Hematopoietic multipotent progenitor cell treated with erythropoietin and hydrocortisone succinate and interleukin-3 and kit ligand, for 6 days (in vitro differentiated cells): ENCODE measurements at places on chromosomes 6 and 20.
A peak's percentile ranks its signal among the peaks of the same experiment; 100 is the strongest.

DNA sequence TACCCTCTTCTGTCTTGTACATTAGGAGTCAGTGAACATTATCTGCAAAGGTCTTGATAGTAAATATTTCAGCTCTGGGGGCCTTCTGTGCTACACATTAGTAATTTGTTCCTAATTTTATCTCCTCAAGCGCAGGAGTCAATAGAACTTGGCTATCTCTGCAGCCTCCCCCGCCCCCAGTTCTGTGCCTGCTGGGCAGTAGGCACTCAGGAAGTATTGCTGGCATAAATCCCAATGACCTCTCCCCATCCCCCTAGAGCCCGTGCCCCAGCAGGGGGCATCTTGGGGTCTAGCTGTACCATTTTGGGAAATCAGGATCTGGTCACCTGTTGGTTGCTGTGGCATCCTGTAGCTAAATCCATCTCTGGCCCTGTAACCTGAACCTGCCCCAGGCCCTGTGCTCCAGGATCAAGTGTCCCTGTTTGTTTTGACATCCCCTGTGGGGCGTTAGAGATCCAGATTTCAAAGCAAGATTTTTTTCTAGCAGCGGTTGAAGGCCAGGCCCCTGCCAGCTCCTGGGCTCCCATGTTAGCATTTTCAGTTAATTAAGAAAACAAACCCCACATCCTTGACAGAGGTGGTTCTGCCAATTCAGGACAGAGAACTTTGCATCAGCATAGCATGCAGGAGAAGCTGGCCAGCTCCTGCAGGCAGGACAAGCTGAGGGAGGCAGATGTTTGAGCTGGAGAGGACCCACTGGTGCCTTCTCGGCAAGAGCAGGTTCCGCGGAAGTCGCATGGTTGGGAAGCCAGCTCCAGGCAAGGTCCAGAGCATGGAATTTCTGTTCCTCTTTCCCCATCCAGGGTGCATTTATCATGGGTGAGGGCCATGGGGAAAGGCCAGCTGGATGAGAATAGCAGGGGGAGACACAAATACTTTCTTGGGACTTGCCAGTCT lies 32.1 kb downstream of the DAAM2 start:
- no peak for DNase-seq

GRCh38 chr6:15956205-15957106 lies 172.4 kb upstream of the MYLIP start:
- no peak for DNase-seq

- peak; percentile 41 for DNase-seq
Observed at GRCh38 chr6:166529586-166529985, 56.9 kb downstream of the RAMACL start.

DNA sequence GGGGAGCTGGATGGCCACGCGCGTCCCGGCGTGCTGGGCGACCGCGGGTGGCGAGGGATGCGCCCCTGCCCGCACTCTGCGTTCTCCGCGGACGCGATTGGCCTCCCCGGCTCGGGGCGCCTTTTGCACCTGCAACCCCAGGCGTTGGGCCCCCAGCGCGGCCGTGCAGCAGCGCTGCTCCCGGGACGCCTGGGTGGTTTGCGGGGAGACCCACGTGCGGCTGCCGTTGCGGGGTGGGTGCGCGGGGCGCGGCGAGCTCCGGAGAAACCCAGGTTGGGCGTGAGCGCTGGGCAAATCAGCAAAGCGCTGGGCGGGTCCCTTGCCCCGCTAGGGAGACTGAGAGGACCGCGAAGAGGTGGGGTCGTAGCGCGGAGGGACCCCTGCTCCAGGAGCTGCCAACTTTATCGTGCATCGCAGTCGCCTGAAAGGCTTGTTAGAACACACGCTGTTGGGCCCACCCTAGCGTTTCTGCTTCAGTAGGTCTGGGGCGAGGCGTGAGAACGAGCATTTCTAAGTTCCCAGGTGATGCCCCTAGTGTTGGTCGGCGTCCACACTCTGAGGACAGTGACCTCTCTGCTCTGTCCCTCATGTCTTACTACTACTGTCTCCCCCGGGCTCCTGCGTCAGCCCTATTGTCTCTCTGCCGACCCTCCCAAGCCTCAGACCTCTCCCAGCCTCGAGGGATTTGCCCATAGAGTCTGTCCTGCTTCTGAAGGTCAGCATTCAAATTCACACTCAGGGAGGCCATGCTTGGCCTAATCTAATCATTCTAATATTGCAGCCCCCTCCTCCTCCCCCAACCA lies 538 bp upstream of the ZFP64 start:
- peak; percentile 81 for DNase-seq

- DNase-seq: no peak
Observed at GRCh38 chr6:31349301-31349700, 7.7 kb downstream of the HLA-B start.

DNA sequence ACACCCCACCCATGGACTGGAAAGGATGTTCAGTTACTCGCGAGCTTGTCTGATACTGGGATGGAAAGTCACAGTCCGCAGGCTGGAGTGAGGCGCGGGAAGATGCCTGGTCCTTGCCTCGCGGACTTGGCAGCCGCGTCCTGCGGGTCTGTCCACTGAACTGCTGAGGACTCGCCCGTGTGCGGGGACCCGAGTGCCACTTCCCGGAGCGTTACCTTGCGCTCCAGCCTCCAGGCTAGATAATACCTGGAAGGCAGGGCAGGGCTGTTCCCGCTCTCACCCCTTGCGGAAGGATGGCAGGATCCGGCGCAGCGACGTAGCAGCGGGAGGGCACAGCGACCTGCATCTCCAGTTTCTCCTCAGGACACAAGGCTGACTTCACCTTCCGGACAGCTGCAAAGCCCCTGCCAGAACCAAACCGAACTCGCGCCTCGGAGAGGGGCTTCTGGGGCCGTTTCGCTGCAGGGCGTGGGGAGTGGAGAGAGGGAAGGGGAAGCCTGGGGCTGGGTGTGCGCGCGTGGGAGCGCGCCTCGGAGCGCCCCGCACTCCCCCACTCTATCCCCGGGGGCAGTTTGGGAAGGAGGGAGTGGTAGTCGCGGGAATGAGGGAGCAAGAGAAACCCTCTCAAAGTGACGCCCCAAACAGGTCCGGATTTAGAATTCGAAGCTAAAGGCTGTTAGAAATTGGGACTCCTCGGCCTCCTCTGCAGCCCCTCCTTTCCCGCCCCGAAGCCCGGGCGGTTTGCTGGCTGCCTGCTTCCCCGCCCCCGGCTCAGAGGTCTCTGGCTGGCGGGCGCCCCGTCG lies at the start of gene KCNQ5:
KCNQ5 (plus strand) TSS at position 774 of the 803 bp plus-strand sequence.
- peak; percentile 48 for DNase-seq

DNA sequence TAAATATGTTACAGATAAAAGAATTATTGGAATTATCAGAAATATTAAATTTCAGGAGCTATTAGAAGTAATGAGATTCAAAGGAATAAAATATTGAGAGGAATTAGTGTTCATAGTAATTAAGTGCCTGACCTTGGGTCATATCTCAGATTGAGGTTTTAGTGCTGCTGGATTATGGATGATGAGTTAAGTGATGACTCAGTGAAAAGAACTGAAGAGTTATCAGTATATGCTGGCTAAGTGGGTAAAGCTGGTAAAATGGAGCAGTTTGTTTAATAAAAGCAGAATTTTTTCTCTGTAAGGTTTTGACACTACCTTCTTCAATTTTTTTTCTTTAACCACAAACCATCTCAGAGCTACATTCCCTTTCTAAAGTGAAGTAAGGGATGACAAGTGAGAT lies 206.7 kb downstream of the MANEA start:
- DNase-seq: no peak

DNA sequence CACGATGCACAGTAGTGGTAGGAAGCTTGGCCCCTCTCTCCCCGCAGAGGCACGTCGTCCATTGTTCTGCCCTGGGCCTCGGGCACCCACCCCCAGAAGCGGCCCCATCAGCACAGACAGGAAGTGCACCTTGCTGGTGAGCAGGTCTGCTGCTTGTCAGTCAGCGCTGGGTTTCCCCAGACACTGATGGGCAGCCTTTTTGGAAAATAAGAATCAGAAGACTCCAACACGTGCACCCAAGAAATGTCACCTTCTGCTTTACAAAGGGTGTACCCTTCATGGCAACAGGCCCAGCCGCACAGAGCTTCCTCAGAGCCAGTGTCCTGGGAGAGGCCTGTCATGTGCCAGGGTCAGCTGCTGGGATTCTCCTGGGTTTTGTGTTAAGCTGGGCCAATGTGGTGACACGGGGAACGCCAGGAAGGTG lies 34.7 kb upstream of the IRF4 start:
- DNase-seq: no peak

GRCh38 chr6:168875811-168876576 lies 377.7 kb downstream of the THBS2 start:
- no peak for DNase-seq

GRCh38 chr6:134117409-134117808 lies 65.0 kb upstream of the SLC2A12 start:
- peak; percentile 40 for DNase-seq

GRCh38 chr6:29941471-29941870 lies 861 bp upstream of the HLA-A start:
- no peak for DNase-seq

GRCh38 chr6:155832596-155832995 lies 377.0 kb upstream of the NOX3 start:
- DNase-seq: no peak

DNA sequence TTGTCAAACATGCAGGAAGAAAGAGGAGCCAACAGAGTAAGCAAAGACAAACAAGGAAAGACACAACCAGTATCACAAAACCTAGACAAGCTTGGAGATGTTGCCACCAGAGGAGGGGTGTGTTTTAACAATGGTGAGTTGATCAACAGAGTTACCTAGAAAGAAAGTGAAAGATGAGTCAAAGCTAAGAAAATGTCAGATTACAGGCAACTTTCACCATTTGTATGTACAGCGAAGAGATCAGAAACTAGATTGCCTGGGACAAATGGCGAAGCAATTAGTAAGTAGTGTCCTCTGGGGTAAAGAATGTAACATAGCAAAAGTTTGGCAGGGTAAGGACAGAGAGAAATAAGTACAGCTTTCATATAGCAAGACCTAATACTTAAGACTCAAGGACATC lies 51.6 kb upstream of the POU3F2 start:
- no peak for DNase-seq

GRCh38 chr6:149961728-149962425 lies 1.9 kb upstream of the ULBP1 start:
- DNase-seq: peak; percentile 74

- DNase-seq: no peak
Observed at GRCh38 chr6:33609528-33609927, 11.6 kb upstream of the ITPR3 start.

DNA sequence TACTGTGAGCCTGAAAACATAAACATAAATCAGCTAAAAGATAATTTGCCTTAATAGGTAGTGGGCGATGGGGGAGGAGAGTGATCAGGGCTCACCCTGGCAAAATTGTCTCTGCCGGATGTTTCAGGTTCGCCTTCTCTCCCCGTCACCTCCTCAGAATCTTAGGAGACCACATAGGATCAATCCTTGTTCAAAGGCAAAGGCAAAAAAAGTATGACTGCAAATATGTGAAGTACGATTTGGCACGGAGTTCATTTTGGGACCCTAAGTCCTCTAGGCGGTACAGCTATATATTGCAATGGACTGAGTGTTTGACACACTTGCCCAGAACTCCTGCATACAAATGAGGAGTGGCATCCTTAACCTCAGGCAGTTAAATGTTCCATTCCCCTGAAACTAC lies 649.2 kb upstream of the FLRT3 start:
- DNase-seq: no peak

GRCh38 chr6:45803071-45803470 lies 212.6 kb downstream of the CLIC5 start:
- no peak for DNase-seq

DNA sequence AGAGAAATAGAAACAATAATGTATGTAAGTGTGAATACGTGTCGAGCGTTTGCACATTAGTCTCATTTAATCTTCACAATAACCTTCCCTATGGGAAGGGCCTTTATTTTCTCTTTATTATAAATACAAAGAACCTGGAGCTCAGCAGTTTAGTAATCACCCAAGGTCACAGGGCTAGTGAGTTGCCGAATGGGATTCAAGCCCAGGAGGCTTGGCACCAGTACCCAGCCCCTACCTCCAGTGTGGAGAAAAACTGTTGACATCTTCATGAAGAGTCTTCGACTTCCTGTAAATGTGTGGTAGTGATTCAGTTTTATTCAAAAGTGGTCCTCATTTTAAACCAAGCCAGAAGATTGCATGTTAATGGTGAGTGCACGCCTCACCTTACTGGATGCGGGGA lies 162.8 kb downstream of the SCML4 start:
- DNase-seq: no peak

DNA sequence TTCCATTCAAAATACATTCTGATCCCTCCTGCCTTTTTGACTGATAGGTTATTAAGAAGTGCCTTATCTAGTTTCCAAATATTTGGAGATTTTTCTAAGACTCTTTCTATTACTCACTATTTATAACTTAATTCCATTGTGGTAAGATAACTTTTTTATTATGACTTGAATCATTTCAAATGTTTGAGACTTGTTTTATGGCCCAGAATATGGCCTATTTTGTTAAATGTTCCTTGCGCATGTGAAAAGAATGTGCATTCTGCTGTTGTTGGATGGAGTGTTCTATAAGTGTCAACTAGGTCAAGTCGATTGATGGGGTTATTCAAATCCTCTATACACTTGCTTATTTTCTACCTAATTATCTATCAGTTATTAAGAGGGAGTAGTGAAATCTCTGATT lies 13.1 kb upstream of the TCP11 start:
- no peak for DNase-seq

DNA sequence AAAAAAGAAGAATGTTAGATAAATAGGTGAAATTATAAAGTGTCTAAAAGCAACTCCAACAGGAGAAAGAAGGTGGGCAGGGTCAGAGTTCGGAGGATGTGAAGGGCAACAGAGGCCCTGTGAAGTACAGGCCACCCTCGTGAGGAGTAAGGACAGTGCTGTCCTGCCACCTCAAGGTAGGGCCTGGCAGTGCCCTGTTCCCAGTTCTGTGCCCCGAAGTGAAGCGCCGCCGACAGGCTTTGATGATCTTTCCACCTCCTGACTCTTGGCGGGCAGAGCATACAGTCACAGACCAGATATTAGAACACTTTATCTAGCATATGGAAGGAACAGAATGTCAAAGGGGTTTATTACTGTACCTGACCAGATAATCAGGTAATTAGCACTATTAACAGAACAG lies 75.8 kb downstream of the GJA10 start:
- DNase-seq: peak; percentile 13

- DNase-seq: no peak
Observed at GRCh38 chr6:154498340-154498934, 12.0 kb downstream of the CNKSR3 start.

GRCh38 chr6:149458806-149459205 lies 26.0 kb downstream of the ZC3H12D start:
- DNase-seq: no peak

GRCh38 chr6:142811923-142812322 lies 133.1 kb downstream of the HIVEP2 start:
- no peak for DNase-seq

GRCh38 chr6:162489101-162489976 lies 238.2 kb downstream of the PRKN start:
- DNase-seq: no peak

DNA sequence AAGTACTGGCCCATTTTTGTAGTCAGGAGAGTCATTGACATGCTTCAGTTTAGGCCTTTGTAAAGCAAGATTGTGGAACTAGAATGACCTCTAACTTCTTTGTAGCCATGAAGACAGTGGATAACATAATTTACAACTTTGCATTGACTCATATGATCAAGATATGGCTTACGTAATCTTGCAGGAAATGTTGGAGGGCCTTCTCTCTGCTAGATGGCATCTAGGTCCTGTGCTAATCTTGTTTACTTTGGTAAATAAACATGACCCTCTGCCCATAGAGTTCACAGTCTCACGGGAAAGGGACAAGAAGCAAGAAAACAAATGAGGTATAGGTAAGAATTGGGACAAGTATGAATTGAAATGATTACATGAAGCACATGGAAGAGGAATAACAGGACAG lies 355.2 kb upstream of the ARID1B start:
- DNase-seq: peak; percentile 24

- DNase-seq: peak; percentile 46
Observed at GRCh38 chr6:37566111-37566949, 66.6 kb upstream of the CCDC167 start.
